ENCODE measurements at places on chromosomes 13 and 19.

DNA sequence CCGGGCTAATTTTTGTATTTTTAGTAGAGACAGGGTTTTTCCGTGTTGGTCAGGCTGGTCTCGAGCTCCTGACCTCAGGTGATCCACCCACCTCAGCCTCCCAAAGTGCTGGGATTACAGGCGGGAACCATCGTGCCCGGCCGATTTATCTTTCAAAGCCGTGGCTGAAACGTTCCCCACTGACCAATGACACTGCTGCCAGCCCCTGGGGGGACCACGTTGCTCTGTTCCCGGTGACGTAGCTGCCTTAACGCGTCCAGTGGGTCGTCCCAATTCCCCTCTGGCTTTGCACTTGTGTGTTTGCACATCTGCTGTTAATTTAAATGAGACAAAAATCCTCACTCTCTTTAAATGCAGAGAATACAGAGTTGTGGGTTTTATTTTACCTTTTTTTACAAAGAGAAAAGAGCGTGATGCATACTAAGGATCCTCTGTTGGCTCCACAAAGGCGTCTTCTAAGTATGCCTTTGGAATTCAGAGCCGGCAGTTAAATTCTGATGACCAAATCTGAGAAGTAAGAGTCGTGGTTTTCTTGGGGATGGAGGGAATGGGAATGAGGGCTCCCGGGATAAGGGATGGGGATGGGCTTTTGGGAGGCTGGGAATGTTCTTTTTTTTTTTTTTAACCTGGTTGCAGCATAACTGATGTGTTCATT lies 18.6 kb upstream of the LMTK3 start:
- DNase-seq, result no peak

- DNase-seq, result no peak
Observed at GRCh38 chr19:17441241-17442021, 7.0 kb downstream of the TMEM221 start.

GRCh38 chr13:41462427-41462826 lies 5.1 kb downstream of the RGCC start:
- DNase-seq, result no peak

GRCh38 chr13:69373747-69374425 lies 733.7 kb upstream of the ATXN8OS start:
- DNase-seq, result no peak

- DNase-seq, result no peak
Observed at GRCh38 chr19:34165295-34165738, 7.0 kb upstream of the LSM14A start.

DNA sequence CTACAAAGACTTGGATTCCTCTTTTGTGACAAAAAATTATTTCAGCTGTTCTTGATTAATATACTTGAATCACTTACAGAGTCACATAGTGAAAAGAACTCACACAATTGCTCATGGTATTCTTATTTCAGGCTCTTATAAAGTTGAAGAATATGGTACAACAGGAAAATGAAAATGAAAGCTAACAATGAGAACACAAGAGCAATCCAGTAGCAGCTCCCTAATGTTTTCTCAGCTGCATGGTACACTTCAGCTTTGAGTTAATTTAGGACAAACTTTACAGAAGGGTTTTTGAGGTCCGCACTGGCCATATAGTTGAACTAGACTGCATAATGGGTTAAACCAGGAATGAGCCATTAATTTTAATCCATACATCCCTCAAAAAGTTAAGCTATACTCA lies 1261.8 kb downstream of the SLITRK5 start:
- DNase-seq, result no peak

GRCh38 chr19:28549680-28550277 lies 663.2 kb downstream of the UQCRFS1 start:
- DNase-seq, result no peak

DNA sequence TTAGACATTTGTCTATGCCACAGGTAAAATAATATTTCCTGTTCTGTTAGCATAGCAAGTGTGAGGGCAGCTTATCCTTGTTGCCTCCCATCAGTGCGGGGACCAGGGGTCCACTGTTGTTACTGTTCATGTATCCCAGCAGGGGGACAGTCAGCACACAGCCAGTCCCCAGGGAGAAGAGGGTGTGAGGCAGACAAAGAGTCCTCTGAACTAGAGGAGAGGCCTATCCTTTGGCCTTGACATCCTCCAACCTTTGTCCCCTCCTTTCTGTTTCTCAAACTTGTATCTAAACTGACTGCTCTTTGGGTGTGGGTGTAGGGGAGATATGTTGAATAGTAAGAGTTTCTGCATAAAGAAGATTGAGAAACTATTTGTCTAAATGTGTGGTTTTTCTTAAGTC lies 2.9 kb upstream of the GPR18 start:
- DNase-seq, result no peak

DNA sequence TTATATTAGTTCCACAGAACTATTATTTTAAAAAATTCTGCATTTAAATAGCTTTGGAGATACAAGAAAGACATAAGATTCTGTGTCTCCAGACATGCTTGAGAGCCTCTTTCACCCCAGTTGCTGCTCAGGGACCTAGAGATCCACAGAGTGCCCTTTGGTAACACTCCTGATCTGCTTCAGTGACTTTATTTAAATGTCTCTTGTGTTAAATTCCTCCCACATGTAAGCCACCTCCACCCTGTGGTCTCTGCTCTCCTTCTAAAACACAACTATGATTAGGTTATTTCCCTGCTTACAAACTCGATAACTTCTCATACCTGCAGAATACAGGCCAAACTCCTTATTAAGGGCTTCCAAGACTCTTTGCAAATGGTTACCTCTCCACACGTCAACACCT lies 141.0 kb downstream of the RFC3 start:
- no peak for DNase-seq

DNA sequence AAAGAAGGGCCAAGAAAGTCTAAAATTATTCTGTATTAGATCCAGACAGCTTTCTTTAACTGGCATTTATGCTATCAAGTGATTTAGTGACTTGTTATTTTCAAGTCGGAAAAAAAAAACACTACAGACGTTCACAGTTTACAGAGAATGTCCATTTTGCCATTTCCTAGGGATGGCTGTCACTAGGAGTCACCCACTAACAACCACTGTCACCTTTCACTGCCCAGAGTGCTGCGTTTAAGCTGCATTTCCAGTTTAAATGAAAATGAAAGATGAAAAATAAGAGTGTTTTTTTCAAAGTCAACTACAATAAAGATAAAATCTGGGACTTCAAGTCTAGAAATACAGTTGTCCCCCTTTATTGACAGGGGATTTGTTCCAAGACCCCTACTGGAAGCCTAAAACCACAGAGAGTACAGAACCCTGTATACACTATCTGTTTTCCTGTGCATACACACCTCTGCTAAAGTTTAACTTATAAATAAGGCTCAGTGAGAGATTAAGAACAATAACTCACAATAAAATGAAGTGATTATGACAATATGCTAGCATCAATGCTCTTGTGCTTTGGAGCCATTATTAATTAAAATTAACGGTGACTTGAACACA lies 112.5 kb downstream of the SACS start:
- no peak for DNase-seq

GRCh38 chr19:50003810-50004419 lies 21.3 kb downstream of the VRK3 start:
- DNase-seq, result no peak

GRCh38 chr13:32877491-32877890 lies 138.7 kb upstream of the KL start:
- DNase-seq, result no peak

GRCh38 chr19:57802269-57802668 lies 12.4 kb downstream of the ZNF552 start:
- DNase-seq, result no peak
